ENCODE measurements at places on chromosomes 11 and 22. TPM values are rescaled to one million over a fixed set of nuclear protein-coding genes. Genes with fewer than 3 reads are reported as not detected.

DNA sequence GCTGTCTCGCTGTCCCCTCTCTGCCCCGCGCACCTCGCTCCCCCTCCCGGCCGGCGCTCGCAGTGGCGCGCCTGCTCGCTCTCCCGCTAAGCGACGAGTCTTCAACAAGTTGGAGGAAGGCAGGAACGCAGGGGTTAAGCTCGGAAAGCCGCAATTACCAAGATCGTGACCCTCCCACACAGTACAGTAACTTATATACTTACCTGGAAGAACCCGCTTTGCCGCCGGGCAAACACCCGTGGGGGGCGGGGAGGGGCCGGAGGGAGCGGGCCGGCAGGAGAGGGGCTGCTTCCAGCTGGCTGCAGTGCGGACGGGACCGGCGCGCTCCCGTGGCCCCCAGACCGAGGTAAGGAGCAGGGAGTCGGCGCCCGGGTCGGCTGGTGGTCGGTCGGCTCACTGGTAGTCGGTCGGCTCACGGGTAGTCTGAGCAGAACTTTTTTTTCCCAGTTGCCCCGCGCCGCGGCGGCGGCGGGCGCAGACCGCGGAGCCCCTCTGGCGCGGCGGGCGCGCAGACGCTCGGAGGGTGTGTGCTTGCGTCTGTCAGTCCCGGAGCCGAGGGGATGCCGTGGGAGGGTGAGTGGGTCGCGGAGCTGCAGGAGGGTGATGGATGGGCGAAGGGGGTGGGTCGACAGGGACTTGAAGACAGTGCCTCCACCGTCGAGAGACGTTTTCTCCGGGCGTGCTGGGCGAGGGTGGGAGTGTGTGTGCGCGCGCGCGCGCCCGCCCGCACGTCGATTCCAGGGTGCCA lies 101.2 kb upstream of the HSD17B12 start:
- DNase-seq = no peak

- DNase-seq = no peak
Measured at GRCh38 chr11:117519590-117519989, 191.9 kb downstream of the CEP164 start.

- DNase-seq = no peak
Measured at GRCh38 chr11:130263351-130263750, 51.4 kb downstream of the ZBTB44 start.

DNA sequence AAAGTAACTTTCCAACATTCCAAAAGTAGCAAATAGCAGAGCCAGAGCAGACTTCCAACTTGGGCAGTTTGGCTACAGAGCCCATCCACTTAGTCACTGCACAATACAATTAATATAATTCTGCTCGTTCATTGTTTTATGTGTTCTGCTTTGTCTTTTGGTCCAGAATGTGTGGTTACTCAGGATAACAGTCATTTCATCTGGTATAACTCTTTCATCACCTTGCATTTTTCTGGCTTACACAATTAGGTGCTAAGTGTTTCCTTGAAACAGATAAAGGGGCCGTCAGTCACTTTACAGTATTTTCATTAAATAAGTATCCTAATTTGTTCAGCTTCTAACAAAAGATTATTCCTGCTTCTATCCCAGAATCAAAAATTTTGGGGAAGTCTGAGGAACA lies 87.2 kb downstream of the LARGE2 start:
- DNase-seq = no peak

SERPIND1 gene
- 1.4 TPM for total RNA-seq

All from left cardiac atrium (tissue), 4 donors.